ENCODE measurements at places on chromosomes 6 and 20.

GRCh38 chr20:1463971-1464570 lies 2.6 kb downstream of the NSFL1C start:
- DNase-seq: no peak

- peak; percentile 61 for DNase-seq
These were observed 61.9 kb downstream of the CNKSR3 start for GRCh38 chr6:154448448-154449096.

DNA sequence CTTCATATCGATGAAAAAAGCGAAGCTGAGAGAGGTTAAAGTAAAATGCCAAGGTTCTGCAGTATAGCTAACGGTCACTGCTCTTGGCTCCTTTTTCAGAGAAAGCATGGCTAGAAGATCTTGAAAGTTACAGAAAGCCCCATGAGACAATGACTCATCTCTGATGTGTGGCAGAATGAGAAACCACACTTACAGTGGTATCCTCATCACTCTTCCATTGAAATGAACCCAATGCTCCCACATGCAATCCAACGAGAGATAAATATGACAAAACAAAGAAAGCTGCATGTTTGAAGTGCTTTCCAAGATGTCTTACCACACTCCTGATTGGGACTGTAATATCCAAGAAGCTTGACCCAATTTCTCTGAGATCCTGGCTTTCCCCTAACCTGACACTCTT lies 694.9 kb downstream of the PRKN start:
- no peak for DNase-seq

- DNase-seq: no peak
These were observed 10.2 kb downstream of the UNC5CL start for GRCh38 chr6:41028561-41029412.

GRCh38 chr6:71124340-71124739 lies 164.3 kb upstream of the OGFRL1 start:
- DNase-seq: no peak

GRCh38 chr6:71114986-71115385 lies 158.1 kb upstream of the B3GAT2 start:
- no peak for DNase-seq

GRCh38 chr6:13407709-13408695 lies 79.4 kb downstream of the GFOD1 start:
- peak; percentile 41 for DNase-seq

DNA sequence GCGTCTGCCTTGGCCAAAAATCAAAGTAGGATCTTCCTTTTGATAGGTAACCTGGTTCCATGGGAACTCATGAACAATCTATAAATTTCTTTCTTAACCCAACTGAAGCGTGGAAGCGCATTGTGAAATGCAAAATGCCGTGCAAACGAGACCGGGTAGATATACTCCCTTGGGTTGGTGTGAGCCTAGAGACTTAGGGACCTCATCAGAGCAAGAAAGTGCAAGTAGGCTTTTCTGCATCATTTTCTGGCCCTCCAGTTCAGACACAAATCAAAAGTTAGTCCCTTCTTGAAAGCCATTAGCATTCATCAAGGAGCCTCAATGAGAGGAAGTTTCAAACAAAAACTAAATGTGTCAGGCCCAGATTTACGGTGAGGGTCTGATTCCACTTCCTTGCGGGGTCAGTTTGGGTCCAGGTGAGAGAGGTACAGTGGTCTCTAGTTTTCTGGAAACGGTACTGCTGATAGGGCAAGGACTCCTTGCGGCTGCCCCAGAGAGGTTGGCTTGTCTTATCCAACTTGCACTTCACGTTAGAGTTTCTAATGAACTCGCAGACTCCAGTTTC lies 5.3 kb upstream of the ZNF184 start:
- DNase-seq: no peak

GRCh38 chr6:14075095-14075503 lies 42.5 kb upstream of the CD83 start:
- DNase-seq: no peak

- peak; percentile 47 for DNase-seq
These were observed 20.6 kb downstream of the ENPP3 start for GRCh38 chr6:131657630-131658111.

GRCh38 chr6:75428204-75428603 lies 65.4 kb downstream of the FILIP1 start:
- no peak for DNase-seq

DNA sequence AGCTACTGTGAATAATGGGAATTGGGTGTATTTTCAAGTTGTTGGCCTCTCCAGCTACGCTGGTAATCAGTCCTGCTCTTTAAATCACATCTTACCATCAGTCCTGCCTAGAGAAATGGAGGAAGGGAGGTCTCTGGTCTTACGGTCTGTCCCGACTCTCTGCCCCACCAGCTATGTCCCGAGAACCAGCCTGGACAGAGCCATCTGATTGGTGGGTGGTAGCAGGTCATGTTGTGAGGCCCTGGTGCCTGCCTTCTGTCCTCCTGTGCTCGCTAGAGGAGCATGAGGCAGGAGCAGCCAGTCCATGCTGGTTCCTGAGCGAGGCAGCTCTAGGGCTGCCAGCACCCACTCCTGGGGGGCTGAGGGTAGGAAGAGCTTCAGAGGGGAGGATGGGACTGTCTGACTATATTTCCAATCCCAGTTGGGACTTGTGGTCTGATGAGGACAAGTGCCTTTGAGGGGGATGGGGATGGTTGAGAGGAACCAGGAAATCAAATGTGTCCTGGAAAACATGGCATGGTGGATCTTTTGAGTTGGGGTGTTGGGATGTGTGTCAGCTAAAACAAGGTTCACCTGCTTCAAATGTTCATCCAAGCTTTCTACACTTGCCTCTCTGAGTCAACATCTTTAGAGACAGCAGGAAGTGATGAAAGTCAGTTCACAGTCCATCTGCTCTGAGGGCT lies 33.0 kb downstream of the SYNJ2 start:
- DNase-seq: no peak

DNA sequence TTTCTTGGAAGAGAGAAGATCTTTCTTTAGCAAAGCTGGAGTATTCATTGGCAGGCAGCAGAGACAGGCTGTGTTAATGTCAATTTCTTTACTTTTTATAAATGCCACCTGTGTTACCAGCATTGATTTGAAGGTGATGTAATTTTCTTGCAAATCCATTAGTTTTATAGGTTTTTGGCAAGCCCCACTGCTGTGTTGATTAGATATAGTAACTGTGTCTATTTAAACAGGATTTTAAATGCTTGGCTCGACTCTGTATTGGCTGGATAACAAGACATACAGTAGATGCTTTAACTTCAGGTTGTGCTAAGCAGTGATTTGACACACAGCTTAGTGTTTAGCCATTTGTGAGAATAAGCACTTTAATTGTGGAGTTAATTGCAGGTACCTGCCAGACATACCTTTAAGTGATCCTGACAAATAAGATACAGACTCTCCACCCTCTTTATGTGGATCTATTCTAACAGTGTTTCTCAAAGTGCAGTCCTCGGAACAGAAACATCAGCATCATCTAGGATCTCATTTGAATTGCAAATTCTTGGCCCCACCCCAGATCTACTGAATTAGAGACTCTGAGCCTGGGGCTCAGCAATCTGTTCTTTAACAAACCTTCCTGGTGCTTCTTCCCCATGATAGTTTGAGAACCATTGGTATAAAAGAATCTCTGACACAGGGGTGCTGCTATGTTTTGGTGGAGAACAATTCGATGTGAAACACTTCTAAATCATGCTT lies 397.5 kb downstream of the HDGFL1 start:
- no peak for DNase-seq

GRCh38 chr6:75331151-75331550 lies 46.6 kb upstream of the TMEM30A start:
- DNase-seq: no peak

DNA sequence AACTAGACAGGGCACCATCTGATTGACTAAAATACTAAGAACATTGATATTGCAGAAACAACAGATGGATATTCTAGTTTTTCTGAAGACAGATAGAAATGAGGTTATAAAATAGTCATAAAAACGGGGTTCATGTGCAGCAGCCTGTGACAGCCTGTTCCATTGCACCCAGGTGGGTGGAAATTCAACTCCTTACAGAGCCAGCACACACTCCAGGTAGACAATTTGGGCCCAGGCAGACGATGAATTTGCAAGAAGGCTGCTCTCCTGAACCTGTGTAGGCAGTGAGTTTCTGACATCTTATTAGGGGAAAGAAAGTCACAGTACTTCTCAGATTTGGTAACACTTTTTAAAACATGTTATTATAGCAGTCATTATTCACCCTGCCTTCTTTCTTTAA lies 414.1 kb downstream of the PHF3 start:
- DNase-seq: no peak

GRCh38 chr6:18166312-18167036 lies 11.3 kb downstream of the KDM1B start:
- DNase-seq: no peak

DNA sequence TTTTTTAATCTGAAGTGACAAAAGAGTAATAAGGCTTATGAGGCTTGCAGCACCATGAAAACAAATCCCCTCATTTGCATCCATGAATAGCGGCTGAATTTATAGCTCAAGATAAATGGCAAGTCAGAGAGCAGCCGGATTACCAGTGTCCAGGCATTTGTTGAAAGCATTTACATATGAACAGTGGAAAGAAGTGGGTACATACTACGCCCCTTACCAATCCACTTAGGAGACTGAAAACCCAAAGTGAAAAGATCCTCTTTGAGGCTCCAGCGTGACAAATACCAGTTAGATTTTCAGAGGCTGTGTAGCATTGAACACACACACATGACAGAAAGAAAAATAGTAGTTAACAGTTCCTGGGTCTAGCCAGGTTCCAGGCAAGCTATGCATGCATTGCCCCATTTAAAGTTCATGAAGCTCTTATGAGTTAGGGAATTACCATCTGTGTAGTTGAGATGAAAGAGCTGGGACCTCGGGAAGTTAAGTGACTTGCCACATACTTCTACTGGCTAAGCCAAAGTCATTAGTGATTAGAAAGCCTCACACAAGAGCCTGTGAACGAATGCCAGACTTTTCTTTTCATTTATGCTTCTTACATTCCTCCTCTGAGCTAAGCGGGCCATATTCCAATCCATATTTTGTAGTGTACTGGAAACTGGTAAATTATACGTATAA lies 28.3 kb upstream of the NHSL1 start:
- no peak for DNase-seq

DNA sequence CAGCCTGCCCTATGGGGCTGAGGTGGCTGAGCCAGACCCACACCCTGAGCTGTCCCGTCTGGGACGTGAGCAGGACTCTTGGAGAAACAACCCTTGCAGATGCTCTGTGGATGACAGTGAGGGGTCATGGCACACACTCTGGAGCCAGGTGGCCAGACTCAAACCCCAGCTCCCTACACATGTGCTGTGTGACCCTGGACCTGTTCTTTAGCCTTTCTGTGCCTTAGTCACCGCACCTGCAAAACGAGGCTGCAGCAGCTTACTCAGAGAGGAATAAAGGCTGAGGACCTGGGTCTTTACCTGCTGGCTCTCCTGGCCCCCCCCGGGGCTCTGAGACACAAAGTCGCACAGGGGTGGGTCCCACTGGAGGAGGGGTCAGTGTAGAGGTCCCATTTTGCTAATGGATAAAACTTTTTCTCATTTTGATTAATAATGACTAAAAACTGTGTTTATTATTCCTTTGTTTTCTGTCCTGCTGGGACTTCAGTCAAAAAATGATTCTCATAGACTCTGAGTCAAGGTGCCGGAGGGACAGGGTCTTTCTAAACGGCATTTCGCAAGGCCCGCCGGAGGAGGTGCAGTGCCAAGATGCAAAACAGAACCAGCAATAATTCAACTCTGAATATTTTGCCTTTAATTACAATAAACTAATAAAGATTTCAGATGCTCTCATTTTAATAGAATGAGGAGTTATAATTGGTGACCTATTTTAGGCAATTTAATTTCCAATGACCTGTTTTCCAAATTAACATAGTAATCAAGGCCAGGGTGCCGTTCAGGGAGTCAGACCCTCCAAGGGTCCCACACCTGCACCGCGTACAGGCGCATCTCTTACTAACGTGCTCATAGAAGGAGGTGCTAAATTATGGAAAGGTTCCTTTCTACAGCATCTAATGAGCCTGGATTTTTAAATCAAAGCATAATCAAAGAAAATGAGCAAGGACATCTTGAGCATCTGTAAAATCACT lies 62.4 kb downstream of the YTHDF1 start:
- DNase-seq: no peak

GRCh38 chr6:109139109-109139508 lies 43.8 kb downstream of the CEP57L1 start:
- DNase-seq: no peak

- no peak for DNase-seq
These were observed 9.6 kb upstream of the APCDD1L start for GRCh38 chr20:58524814-58525213.

- no peak for DNase-seq
These were observed 10.4 kb upstream of the BPI start for GRCh38 chr20:38293491-38294065.

DNA sequence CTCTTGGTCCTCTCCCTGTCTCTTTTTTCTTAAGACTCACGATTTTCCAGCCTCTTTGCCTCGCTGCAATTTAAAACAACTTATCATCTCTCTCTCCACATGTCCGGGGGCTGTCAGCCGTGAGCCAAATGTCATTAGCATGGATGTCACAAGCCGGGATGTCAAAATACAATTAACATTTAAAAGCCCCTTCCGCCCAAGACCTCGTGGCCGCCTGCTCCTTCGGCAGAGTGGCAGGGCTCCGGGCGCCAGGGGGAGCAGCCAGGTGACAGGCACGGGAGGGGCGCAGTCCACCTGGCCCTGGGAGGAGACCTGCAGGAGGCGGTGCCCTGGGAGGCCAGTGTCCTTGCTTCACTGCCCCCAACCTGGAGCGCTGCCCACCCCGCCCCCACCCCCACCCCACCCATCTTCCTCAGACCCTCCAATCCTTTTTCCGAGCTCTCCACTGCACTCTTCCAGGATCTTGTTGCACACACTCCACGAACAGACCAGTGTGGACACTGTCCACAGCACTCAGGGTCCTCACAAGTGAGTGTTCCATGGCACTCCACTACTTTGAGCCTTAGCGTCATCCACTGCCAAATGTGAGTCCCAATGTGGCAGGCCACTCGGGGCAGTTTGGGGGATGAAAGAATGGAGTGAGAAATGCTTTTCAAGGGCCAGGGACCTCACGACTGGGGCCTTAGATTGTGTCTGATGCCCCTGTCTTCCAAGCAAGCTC lies 5.6 kb upstream of the GRM4 start:
- no peak for DNase-seq

GRCh38 chr6:158771399-158772152 lies 47.6 kb downstream of the EZR start:
- no peak for DNase-seq

DNA sequence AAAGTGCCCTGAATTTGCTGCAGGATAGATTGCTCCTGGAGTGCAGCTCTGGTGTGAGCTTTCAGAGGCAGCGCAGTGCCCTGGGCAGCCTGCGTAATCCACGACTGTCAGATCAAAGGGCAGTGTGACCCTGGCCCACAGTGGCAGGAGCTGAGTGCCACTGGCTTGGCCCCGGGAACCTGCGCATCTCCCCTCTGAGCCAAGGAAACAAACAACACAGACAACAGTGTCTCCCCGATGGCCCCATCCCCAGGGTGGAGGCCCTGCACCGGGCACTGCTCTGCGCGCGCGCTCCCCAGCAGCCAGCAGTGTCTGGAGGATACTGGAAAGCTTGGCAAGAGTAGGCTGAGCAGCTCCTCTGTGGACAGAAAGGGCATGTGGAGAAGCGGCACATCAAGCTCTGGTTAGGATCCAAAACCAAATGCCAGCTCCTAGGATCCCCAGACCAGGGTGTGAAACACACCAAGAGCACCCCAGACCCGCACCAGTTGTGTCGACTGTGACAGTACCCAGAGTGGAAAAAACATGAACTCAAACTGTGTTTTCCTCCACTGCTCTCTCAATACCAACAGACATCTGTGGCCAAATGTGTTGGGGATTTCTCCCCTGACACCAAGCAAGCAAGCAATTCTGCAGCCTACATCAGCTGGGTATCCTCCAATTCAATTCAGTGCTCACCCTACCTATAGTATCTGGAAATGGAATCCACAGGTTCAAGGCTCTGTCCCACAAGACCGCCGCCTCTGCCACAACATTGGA lies 26.7 kb downstream of the RBCK1 start:
- DNase-seq: no peak

Measured in AG04449 (cell line).